ENCODE measurements at places on chromosomes 6 and 20.
A peak's percentile ranks its signal among the peaks of the same experiment; 100 is the strongest.

- no peak for DNase-seq
Measured at GRCh38 chr6:162964488-162965140, 236.8 kb downstream of the PACRG start.

GRCh38 chr6:32244270-32244669, 20.4 kb upstream of the NOTCH4 start:
- no peak for DNase-seq

DNA sequence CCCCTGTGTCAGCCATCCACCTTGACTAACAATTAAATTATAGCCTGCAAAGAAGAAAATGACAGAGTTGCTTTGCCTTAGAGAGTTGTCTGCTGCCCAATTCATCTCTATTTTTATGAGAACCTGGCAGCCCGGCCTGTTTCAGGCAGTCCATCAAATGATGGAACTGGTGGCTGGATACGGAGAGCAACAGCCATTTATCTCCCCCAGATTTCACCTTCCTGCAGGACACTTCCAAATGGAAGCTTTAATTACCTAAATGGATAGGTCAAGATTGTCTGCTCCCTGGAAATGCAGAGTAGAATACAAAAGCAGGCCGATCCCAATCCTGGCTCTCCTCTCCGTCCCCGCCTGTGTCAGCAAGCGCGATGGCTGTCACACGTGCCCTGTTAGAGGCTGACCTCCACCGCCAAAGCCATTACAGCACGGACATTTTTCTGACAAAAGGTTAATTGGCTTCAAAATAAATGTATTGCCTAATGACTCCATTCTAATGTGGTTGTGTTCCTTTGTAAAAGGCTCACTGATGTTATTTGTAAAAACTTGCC, 86.7 kb downstream of the PACRG start:
- no peak for DNase-seq

- DNase-seq, result no peak
Measured at GRCh38 chr6:71908162-71908765, 21.9 kb downstream of the RIMS1 start.

- no peak for DNase-seq
Measured at GRCh38 chr6:29487660-29488059, at the start of gene MAS1L. MAS1L (minus strand) TSS chr6:29487956; CDS start chr6:29487902, 54 bp downstream.

DNA sequence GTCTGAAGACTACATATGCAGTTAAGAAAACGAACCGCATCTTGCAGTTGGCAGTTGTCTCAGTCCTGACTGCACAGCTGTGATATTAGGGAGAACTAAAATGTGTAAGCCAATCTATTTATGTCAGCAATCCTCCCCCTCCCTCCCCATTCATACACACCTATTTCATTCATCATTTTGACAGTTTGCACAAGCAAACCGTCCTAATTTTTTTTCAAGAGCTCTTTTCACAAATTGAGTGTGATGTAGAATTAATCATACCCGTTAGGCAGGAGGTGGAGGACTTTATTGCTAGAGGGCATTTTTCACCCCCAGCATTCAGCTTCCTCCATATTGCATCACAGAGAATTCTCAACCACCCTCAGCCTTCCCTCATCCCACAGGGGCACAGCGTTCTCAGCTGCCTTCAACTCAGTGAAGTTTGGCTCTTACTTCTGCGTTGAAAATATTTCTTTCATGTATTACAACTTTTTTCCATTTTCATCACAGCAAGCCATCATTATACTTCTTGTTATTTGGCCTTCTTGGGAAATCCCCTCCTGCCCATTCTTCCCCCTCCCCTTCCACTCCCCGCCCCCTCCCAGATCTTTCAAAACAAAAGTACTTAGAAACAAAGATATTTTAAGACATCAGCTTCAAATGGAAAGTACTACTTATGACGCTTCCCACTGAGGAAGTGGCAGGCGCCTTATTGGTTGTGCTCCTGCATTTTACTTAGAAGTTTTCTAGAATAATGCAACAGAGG, 37.5 kb downstream of the NOX3 start:
- peak; percentile 88 for DNase-seq

- no peak for DNase-seq
Measured at GRCh38 chr6:74735304-74735703, 470.5 kb downstream of the COL12A1 start.

- no peak for DNase-seq
Measured at GRCh38 chr6:136989571-136990241, 55.1 kb downstream of the IL20RA start.

DNA sequence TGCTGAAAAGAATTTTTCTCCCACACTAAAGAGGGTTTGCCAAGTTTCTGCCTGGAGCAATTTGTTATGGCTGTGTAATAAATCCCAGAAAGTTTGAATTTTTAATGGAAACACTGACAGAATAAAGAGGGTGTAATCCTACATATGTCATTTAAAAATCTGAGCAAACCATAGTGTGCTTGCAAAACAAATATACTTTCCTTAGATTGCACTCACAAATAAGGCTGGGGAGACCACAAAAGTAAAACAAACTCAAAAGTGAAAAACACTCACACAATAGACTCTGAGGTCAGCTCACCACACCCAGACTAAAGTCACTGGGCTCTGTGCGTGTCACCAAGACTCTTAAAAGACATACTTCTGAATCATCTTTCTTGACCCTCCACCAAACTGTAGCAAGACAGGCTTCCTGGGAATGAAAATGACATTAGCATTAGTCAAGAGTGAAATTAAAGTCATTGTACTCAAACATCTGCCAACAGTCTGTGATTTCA, 4.8 kb upstream of the ATXN1 start:
- peak; percentile 60 for DNase-seq

DNA sequence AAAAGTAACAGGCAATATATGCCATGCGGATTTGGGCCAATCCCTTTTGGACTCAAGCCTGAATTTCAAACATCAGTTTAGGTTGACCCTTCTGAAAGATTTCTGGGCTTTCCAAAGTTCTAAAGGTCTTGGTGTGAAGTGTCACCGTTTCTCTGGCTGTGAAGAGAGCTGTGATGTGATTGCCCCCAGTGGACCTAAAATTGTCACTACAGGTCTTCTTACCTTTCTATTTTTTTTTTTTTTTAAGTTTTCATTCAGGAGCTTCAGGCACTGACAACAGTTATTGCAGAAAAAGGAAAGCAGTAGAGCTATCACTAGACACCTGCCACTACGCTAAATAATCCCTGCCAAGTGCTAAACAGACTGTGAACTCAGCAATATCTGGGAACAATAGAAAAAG, 75.7 kb upstream of the OPRM1 start:
- no peak for DNase-seq

DNA sequence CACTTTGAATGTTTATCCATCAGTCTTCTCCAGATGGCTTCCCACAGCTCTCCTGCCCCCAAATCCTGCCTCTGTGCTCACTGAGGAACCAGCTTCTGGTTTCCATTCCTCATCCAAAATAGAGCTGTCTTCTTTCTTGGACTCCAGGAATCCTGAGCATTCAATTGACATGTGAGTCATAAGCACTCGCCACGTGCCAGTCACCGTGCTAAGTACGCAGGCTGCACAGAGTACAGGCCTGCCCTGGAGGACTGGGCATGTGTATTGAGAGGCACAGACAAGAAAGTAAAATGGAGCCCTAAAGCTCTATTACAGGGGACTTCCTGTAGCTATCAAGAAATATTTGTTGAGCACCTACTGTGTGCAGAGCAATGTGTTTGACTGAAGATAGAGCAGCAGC, 39.7 kb upstream of the LRFN2 start:
- DNase-seq, result no peak

DNA sequence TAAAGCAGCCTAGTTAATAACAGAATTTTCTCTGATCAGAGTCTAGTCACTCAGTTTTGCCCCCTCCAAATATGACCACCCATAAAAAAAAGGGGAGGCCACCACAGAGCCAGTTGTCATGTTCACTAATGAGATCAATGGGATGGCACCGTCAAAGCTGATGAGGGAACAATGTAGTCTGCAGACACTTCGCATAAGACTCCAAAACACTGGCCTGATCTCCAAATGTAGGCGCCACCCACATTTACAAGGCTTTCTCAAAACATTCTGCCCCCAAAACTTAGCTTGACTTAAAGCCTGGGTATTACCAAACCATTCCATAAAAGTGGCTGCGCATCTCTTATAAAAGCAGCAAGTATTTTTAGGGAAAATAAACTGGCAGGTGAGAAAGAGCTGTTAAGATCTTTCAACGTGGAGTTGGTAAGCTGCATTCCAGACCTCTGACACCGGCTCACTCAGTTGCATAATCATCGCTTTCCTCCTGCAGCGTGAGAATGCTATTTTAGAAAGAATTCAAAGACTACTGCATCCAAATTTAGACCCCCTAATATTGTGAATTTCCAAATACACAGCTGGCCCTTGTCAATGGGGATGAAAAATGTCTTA, 59.3 kb downstream of the TBC1D7 start:
- DNase-seq, result no peak

DNA sequence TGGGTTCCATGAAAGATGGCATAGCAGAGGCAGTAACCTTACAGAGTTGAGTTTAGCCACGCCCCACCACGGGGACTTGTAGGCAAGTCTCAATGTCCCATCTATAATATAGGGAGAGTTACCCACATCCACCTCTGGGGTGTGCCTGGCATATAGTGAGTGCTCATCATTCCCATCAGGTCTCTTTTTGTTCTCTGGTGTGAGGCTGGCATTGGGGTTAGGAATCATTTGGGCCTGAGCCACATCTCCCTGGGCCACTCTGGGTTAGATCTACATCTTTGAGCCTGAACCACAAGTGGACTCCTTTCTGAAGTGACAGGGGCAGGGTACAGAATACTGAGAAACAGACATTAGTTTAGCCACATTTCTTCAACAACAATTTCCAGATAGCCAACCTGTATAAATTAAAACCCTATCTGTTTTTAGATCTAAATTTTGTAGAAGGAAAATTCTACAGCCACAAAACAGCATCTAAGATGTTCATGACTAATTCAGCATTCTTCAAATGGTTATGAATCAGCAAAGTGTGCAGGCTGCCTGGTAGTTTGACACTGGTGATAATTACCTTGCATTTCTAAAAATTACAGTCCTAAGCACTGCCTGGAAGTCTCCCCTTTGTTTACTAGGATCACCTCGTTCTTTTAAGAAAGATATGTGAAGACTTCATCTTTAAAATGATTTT, 20.1 kb downstream of the RNF24 start:
- no peak for DNase-seq

DNA sequence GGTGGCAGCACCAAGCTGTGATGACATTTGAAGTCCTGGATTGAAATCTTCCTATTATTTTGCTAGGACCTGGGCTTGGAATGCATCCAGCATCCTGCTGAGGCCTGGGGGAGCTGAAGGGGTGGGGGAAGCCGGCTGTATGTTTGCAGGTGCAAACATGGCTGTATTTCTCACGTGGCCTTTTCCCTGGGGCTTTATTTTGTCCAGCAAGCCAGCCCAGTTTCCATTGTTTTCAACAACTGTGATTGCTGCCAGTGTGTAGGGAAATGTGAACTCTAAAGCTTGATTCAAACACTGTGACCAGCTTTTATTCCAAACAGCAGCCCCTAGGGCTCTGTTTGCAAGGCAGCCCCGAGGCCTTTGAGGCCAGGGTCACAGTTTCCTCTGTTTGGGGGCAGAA, 683.0 kb downstream of the DHX35 start:
- no peak for DNase-seq

- no peak for DNase-seq
Measured at GRCh38 chr20:16752082-16752481, 3.9 kb downstream of the OTOR start.

Measured in inflammatory macrophage treated with lipopolysaccharide for 1 hour (primary cell).